ENCODE measurements at places on chromosomes 1 and 21.

- no peak for DNase-seq
These were observed 25.9 kb upstream of the TOR3A start for GRCh38 chr1:179055937-179056336.

DNA sequence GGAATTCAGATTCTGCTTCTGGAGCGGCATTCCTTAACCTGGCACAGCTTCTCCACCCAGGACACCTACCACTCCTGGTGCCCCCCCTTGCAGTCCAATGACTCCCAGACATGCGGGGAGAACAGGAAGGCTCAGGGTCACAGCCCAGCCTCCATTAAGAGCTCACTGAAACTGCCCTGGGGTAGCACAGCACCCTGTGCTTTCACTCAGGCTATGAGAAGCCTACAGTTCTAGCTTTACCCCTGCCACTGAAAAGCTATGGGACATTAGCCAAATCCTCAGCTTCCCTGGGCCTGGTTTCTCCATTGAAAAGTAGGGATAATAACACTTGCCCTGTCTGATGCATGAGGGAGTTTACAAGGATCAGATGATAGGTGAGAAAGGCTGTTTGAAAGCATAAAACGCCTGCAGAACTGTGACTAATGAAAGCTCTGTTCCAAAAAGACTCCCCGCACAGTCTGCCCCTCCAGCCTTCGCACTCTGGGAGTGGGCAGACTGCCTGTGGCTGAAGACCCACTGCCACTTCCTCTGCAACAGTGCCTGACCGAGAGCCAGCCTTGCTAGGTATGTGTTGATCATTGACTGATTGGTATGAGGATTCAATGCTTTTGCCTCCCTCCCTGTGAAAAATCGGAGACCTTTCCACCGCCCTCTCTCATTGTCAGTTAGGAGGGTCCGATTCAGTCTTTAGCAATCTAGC is 2.7 kb upstream of the CLDN19 start:
- DNase-seq = no peak

- DNase-seq = no peak
These were observed 20.7 kb upstream of the TRIM45 start for GRCh38 chr1:117142200-117142599.

DNA sequence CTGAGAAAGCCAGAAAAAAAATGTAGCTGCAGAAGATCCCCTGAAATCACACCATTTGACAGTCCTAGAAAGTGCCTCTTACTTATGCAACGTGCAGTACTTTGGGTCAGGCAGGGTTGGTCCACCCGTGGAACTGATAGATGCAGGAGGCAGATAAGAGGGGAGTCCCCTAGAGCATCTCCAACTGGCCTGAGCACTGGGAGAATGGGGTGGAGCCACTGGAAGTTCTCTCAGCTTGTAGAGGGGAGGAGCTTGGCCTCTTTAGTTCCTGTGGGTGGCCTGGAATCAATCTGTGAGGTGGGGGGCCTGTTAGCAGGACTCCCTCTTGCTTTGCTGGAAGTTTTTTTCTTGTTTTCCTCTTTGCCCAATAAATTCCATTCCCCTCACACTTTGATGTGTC is 335.7 kb upstream of the NCAM2 start:
- no peak for DNase-seq

GRCh38 chr1:10494754-10495474 is 20.2 kb downstream of the PEX14 start:
- peak; percentile 57 for DNase-seq

- no peak for DNase-seq
These were observed 7.2 kb downstream of the FPGT start for GRCh38 chr1:74205266-74205665.

DNA sequence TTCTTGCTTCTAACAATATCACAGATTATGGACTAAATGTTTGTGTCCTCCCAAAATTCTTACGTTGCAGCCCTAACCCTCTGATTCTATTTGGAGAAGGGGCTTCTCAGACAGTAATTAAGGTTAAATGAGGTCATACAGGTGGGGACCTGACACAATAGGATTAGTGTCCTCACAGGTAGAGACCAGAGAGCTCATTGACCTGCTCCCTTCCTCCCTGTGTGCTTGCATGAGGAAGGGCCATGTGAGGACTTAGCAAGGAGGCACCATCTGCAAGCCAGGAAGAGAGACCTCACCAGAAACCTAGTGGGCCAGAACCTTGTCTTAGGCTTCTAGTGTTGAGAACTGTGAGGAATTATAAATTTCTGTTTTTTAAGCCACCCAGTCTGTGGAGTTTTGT is 322.6 kb downstream of the SMYD3 start:
- DNase-seq = no peak

- no peak for DNase-seq
These were observed 5.4 kb downstream of the CELF3 start for GRCh38 chr1:151711044-151711800.

GRCh38 chr1:200458780-200459179 is 48.9 kb upstream of the ZNF281 start:
- no peak for DNase-seq

DNA sequence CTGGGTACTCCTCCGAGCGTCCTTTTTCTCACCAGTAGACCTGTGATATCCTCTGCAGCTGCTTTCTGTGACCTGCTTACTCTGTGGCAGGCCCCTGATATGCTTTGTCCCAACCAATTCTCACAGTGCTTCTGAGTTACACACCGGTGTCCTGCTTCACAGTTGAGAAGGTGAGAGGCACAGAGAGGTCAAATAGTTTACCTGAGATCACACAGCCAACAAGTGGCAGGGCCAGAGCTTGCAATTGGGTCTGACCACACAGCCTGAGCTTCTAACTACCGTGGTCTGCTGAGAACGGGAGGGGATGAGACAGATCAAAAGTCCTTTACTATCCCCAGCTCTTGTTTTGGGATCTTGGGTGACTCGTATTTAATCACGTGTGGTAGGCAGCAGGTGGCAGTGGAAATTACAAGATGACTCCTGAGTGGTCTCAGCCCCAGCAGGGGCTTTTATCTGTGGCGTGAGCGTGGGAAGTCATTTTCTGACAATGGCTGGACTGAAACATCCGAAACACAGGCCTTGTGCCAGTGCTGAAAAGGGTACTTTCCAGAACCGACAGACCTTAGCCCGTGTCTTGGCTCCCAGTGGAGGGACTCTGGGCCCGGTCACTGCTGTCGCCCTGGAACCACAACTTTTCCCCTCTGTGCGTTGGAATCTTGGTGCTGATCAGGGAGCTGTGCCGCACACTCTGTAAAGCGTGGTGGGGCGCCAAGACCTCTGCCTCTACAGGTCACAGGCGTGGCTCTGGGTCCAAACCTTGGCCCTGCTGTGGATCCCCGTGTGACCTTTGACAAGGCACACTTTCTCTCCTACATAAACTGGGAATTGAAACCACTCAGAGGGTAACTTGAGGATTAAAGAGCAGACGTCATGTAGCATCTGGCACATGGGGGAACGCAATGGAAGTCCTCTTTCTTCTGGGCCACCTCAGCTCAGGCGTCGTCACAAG is 11.9 kb downstream of the THEMIS2 start:
- no peak for DNase-seq

DNA sequence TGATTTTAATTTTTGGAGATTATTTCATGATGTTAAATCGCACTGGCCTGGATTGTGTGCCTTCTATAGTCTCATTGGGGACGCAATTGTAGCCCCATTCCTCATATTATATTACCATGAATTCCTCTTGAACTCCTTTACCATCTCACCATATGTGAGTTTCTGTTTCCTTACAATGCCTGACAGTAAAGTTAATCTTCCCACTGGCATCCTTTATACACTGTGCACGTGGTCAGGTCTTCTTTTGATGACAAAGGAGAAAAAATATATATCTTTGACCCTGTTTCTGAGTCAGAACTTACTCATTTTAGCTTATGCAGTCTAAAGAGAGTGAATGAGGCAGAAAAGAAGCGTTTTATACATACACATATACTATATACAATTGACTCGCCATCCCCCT is 774 bp upstream of the ABL2 start:
- no peak for DNase-seq

GRCh38 chr21:38186661-38187270 is 70.0 kb upstream of the KCNJ15 start:
- DNase-seq = no peak

GRCh38 chr1:1779320-1779675 is 1.0 kb upstream of the NADK start:
- DNase-seq = no peak

GRCh38 chr1:145891587-145892485 is 6.2 kb upstream of the ANKRD35 start:
- DNase-seq = peak; percentile 42

DNA sequence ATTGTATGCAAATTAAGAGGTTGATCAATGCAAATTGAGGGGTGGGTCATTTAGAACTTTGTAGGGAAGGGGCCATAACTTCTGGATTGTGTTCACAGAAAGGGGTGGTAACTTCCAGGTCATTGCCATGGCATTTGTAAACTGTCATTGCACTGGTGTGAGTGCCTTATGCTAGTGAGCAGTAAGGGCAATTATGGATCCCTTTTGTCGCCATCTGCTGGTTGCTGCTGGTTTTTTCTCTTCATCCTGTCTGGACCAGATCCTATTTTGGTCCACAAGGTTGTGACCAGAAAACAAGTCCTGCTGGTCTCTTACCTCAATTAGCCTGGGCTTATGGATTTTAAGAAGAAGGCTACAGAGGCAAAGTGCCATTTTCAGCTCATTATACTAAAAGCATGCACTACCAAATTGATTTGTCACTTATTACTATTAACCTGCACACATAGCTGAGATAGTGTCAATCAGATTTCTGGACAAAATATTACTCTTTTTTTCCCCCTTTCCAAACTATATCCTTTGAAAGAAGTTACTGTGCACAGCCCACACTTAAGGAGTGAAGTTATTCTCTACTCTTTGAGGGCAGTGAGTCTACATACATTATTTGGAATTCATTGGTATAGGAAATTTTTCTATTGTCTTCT is 196.2 kb downstream of the ZC3H11B start:
- DNase-seq = peak; percentile 7

GRCh38 chr1:75901371-75901770 is 30.8 kb downstream of the ASB17 start:
- no peak for DNase-seq

GRCh38 chr1:246214708-246215509 is 292.2 kb downstream of the SMYD3 start:
- peak; percentile 44 for DNase-seq

- DNase-seq = no peak
These were observed 85.3 kb downstream of the PSMG1 start for GRCh38 chr21:39097981-39098380.

- DNase-seq = no peak
These were observed 105.4 kb downstream of the CD247 start for GRCh38 chr1:167412920-167413319.

DNA sequence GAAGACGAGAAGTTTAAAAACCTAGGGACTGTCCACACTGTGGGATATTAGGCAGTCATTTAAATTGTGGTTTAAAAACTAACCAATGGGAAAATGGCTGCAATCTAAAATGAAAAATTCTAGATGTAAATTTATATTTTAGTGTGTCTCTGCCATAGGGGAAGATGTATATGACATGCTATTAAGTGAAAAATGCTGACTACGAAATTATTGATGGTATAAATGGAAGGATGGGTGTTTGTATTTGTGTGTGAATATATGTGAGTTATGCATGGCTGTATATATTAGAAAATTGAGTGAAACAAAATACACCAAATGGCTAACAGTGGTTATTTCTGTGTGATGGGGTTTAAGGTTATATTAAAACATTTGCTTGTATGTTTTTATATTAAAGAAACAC is 260.7 kb downstream of the AJAP1 start:
- DNase-seq = no peak

DNA sequence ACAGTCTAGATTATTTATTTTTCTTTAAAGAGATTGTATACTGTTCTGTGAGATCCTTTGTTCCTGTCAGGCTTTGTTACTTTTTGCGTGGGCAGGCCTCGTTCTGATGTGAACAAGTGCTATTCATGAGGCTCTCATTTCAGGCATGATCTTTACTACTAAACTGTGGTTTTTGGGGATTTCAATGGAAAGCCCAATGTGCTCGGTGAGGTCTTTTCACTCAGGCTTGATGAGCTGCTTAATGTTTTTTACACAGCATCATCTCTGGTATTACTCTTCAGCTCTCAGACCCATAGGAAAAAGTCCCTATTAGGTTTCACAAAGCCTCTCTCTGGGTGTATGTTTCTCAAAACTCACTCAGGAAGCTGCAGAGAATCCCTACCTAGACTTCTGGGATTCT is 419.4 kb downstream of the GPATCH2 start:
- DNase-seq = no peak

GRCh38 chr1:215133532-215133931 is 51.0 kb downstream of the KCNK2 start:
- DNase-seq = no peak

- DNase-seq = no peak
These were observed 59.4 kb upstream of the POU2F1 start for GRCh38 chr1:167161242-167161641.

DNA sequence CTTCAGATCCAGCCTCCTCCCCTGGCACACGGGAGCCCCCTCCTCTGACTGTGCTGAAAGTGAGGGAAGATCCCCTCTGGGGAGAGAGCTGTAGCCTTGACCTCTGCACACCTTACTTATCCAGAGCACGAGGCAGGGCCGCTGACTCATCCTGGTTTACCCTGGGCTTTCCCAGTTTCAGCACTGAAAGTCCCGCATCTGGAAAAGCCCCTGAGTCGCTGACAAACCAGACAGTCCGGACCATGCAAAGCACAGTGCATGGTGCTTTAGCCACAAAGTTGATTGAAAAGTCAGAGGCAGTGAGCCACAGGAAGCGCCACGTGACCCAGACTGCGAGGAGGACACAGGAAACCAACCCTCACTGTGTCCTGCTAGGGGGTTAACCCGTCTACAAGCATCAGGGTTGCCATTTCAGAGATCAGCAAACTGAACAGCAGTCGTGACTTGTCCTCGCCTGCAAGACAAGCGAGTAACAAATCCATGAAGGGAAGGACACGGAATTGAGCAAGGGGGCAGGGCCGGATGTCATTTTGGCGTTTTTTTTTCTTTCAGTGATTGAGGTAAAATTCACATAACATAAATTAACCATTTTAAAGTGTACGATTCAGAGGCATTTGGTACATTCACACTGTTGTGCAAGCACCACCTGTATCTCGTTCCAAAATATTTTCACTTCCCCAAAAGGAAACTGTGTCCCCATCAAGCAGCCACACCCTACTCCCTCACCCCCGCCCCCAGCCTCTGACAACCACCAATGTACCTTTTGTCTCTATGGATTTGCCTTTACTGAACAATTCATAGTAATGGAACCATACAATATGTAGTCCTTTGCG is 19.9 kb upstream of the IFNGR2 start:
- DNase-seq = no peak

Data from GM12891 (cell line).